ENCODE measurements at places on chromosomes 7 and 10.

DNA sequence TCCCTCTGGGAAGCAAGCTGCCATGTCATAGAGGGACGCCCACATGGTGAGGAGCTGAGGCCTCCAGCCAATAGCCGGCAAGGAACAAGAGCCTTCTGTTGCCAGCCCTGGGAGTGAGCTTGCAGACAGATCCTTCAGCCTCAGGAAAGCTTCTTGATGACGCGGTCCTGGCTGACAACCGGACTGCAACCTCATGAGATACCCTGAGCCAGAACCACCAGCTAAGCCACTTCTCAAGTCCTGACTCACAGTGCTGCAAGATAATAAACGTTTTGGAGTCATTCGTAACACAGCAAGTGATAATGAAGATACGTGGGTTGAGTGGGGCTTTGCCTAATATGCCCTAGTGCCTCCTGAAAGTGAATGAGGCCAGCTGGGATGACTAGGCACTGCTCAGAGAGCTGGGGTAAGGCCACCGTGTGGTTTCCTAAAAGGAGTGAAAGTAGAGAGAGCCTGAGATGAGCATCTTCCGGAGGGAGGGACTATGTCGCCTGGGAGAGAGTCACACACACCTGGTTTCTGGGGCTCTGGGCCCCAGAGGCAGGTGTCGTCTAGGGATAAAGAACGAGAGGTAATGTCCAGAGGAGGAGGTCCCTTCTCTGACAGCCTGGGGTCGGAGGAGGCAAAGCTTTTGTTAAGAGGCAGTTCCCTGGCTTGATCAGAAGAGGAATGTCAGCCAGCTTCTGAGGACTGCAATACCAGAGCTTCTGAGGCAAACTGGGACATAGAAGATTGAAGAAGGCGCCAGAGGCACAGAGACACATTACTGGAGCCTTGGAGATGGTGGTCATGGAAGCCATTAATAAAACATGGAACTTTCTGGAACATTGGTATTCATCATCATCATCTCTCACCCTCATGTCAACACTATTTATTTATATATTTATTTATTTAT, 53.6 kb downstream of the PYROXD2 start:
- DNase-seq, result no peak

DNA sequence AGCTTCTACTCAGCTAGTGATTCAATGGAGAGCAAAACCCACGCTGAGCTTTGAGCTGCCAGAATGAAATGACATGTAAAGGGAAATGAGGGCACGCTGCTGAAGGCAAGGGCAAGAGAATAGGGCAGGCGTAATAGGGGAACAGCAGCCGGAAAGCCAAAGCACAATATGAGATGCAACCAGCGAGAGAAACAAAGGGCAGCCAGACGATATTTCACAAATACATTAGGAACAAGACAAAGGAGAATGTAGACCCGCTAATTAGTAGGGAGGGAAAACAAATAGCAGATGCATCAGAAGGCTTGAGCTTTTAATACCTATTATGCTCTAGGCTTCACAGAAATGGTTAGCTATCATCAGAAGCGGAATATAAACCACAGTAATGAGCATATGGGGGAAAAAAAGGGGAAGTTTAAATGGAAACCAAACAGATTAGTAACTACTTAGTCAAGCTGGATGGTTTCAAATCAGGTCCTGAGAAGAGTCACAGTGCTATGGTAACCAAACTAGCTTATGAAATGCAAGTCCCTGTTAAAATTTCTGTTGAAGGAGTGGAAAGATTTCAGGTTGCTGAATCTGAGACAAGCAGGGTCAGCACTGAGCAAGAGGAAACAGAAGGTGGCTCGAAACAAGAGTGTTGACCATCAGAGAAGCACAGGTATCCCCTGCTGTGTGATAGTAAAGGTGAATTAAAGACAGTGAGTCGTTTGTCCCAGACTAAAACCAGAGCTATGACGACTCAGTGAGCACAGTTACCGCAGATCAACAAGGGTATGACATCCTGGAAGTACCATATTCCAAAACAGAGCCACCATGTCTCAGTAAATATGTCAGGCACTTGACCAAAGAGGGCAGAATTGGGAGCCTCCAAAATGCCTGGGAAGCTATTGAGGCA, 496.9 kb upstream of the CELF2 start:
- DNase-seq, result no peak

DNA sequence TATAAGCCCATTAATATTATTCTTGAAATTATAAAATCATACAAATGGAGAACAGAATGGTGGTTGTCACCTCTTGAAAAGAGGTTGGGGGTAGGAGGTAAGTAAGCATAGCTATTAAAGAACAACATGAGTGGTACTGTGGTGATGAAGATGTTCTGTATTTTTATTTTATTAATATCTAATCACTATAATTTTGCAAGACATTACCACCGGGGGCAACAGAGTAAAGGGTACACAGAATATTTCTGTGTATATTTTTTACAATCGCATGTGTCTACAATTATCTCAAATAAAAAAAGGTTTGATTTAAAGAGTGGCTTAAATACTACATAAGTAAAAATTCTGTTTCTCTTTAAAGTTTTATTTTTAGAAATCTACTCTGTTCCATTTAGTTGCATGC, 557.8 kb downstream of the NXPH1 start:
- DNase-seq, result no peak

DNA sequence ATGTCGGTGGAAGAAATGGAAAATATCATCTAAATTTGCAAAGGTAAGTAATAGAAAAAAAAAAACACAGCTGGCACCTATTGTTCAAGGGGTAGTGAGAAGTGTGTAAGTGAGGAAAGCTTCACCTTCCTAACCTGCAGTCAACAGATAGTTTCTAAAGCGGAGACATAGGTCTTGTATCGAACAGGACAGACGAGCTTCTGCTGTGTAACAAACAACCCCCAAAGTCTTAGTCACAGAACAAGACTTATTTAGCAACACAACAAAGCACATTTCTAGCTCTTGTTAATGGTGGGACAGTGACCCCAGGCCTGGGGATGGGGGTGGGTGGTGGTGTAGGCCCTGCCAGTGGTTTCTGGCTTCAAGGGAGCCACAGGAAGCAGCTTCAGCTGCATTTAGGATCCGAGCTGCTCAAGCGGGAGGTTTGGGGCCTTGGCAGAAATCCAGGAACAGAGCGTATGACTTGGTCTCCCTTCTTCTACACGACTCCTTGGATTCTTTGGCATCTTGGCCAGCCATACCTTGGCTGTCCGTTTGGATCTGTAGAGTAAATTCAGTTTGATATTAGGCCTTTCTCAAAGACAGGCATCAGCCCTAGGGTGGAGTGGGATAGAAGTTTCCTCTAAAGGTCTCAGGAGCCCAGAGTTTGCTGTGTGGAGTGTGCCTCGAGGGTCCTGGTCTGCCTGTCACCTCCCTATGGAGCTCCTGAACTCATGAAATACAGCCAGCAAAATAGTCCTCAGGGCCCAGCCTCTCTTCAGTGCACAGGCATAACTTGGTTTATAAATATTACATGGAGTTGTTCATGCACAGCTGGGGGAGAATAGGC, 56.9 kb upstream of the SHH start:
- no peak for DNase-seq

GRCh38 chr10:80739963-80740715, 202.4 kb downstream of the SH2D4B start:
- DNase-seq, result no peak

- DNase-seq, result peak; percentile 61
Observed at GRCh38 chr10:43390759-43391158, 18.2 kb downstream of the HNRNPF start.

- no peak for DNase-seq
Observed at GRCh38 chr10:83333566-83333965, 805.7 kb upstream of the GHITM start.

DNA sequence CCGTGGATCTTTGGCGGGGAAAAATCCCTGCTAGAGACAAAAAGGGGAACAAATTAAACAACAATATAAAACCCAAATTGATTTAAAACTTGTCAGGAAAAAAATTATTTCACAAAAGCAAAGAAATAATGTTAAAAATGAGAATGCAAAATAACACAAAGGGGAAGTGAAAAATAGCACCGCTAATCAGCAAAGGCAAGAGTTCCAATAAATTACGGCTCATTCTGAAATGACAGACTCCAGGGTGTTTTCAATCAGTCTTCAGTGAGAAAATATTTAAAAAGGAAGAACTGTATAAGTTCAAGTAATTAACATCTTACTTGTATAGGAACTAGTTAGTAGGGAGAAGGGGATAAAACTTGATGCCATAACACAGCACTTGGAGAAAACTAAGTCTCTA, 336.8 kb downstream of the LRRTM3 start:
- DNase-seq, result no peak

- DNase-seq, result peak; percentile 44
Observed at GRCh38 chr10:85527616-85528317, 838.8 kb downstream of the GRID1 start.

DNA sequence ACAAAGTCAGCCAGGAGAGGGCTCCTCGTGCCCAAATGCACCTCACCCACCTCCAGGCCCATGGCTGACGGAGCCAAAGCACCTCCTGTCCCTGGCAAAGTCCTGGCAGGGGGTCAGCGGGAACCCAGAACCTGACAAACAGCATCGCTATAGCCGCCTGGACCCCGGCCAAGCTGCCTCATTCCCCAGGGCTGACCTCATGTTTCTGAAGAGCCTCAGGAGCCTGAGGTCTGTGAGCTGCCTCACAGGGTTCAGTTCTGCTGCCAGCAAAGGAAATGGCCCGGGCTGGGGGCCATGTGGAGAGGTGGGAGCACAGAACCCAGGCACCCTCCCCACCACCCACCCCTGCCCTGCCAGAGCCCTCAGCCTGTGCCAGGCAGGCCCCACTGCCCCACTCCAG, 4.2 kb upstream of the NANOS1 start:
- DNase-seq, result peak; percentile 27

- DNase-seq, result peak; percentile 12
Observed at GRCh38 chr7:116169060-116169459, 41.3 kb upstream of the TES start.

- DNase-seq, result no peak
Observed at GRCh38 chr7:14294637-14295036, 305.2 kb upstream of the ETV1 start.

DNA sequence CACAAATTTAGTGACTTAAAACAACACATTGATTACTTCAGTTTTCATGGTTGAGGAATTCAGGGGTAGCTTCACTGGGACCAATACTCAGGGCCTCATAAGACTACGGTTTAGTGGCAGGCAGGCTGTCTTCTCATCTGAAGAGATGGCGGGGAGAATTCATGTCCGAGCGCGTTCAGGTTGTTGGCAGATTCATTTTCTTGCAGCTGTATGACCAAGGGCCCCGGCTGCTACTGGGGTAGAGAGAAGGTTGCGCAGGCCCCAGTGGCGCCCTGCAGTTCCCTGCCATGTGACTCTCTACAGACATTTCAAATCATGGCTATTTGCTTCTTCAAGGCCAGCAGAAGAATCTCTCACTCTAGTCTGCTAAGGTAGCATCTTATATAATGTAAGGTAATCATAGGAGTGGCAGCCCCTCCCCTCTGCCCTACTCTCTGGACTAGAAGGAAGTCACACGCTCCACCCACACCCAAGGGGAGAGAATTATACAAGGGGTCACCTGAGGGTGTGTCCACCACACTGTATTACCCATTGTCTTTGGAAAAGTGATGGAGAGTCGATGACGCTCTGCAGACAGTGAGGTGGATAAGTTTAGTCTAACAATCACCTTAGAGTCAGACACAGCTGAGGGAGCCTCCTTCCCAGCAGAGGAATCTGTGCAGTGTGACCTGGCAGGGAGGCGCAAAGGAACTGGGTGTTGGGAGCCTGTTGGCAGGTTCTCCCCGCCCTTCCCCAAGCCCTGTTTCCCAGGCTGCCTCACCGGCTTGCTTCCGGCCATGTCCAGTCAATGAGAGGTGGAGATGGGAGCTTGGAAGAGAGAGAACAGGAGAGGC, 35.7 kb upstream of the PLEKHA1 start:
- DNase-seq, result no peak

- no peak for DNase-seq
Observed at GRCh38 chr7:144032516-144032915, 16.2 kb upstream of the OR2A5 start.

DNA sequence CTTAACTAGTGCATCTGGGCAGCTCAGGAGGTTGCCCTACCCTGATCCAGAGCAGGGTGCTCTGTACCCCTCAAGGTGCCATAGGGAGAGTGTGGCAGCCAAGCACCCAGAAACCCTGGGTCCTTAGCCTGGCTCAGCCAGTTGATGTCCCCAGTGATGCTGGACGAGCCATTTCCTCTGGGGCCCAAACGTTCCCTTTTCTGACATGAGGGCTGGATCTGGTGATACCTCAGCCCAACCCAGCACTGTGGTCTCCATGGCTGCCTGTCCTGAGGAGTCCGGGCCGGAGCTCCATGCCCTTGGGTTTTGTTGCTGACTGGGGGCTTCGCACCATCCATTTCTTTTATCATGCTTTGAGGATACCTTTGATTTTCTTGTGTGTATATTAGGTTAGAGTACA, 87.9 kb upstream of the IKZF1 start:
- no peak for DNase-seq

DNA sequence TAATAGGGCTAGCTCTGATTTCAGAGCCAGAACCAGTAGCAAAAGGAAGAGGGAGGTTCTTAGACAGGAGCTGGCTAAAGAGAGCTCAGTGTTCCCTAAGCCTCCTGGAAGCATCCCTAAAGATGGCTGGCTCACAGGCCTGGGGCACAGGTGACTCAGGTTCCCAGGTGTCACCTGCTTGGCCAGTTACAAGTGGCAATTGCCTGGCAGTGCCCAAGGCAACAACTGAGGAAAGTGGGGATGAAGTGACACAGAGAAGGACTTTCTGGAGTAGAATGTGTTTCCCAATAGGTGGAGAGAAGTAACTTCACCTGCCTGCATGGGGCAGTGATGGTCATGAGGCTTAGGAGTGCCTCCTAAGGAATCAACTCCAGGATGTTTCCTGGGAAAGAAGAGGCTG, 66.5 kb upstream of the EEPD1 start:
- DNase-seq, result no peak

- DNase-seq, result no peak
Observed at GRCh38 chr7:87226495-87226894, 7.0 kb upstream of the TMEM243 start.

DNA sequence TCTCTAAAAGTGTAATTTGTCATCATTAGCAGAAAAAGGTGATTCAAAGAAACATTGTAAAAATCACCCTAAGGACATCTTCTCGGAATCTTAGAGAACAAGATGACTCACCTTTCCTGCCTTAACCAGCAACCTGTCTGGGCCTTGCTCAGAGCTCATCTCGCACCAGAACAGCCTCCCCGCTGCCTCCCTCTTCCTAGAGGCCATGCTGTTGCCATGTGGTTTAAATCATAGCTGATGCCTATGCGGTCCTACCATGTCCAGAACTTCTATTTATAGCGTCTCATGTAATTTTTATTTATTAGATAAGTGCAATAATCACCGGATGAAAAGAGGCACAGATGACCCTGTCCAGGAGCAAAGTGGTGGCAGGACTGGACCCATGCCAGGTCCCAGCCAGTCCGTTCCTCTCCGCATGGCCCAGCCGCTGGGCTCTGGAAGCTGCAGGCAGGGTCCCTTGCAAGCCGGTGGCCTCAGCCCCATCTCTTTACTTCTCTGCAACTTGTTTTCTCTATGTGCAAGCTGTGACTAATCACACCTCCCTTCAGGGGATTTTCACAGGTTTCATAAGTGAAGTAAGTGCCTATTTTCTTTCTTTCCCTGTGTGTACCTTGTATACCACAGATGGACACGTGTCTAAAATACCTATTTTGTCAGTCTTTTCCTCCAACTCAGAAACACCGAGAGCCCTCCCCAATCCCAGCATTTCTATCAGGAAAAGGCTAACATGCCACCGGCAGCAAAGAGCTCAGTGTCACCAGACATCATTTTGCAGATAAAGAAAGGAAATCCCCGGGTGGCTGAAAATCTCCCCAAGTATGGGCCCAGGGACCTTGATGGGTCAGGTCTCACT, 27.1 kb downstream of the KLF6 start:
- DNase-seq, result no peak

Data from lung microvascular endothelial cell (primary cell).